ENCODE measurements at places on chromosomes 7 and 10.

DNA sequence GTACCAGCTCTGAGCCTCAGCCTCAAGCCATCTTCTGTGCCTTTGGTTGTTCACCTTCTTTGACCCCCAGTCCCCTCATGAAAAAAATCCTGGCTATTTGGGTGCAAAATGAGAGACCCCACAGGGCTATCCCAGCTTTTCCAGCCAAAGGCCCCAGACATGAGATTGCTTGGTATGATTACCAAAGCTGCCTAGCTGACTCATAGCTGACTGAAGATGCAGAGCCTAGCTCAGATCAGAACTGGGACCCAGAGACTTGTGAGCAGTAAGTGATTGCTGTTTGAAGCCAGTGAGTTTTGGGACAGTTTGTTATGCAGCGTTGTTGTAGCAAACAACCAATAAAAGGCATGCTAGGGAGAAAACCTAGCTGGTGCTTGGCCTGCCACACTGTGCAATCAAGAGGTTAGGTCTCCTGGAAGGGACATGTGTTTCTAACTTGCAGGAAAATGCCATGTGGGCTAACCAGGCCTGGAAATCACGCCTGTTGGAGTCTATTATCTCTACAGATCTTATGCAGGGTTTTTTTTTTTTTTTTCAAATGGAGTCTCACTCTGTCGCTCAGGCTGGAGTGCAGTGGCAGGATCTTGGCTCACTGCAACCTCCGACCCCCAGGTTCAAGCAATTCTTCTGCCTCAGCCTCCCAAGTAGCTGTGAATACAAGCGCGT, 48.0 kb upstream of the DAGLB start:
- DNase-seq: no peak

DNA sequence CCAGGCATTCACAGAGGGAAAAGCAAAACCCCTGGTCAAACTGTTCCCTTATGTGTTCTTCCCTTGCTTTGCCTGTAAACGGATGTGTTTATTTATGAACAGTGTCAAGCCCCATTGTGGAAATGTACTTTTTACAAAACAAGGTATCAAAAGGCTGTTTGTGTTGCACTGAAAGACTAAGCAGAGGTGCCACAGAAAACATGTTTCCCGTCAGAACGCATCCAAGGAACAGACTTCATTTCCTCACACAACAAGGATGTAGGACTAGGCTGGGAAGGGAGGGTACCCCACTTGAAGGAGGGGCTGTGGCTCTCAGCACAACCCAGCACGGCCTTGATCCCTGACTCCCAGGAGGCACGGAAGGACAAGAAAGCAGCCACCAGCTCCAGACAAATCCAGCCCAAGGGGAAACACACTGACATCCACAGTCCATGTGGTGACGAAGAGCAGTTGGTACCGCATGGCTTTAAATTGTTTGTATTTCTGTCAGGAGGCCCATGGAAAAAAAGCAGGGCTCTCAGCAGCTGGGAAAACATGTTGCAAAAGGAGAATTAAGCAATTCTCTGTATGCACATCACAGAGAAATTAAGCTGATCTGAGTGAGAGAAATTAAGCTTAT, 85.6 kb downstream of the RNF216 start:
- DNase-seq: no peak

GRCh38 chr7:26008428-26008827, 143.6 kb upstream of the NFE2L3 start:
- no peak for DNase-seq

DNA sequence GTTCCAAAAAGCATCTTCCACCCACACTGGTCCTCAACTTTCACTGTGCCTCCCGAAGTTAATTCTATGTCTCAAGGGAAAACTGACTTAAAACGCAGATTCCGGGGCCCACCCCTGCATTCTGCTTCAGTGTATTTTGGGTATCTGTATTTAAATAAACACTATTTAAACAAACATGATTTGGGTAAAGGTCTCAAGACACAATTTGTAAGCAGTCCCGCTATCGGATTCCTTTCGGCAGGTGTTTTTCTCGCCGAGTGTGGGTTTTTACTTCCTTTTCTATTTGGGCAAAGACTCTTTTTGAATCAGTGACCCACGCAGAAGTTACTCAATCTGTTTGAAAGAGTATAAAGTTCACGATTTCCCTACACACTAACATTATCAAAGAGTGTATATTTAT, 1.2 kb downstream of the PDIA4 start:
- no peak for DNase-seq

DNA sequence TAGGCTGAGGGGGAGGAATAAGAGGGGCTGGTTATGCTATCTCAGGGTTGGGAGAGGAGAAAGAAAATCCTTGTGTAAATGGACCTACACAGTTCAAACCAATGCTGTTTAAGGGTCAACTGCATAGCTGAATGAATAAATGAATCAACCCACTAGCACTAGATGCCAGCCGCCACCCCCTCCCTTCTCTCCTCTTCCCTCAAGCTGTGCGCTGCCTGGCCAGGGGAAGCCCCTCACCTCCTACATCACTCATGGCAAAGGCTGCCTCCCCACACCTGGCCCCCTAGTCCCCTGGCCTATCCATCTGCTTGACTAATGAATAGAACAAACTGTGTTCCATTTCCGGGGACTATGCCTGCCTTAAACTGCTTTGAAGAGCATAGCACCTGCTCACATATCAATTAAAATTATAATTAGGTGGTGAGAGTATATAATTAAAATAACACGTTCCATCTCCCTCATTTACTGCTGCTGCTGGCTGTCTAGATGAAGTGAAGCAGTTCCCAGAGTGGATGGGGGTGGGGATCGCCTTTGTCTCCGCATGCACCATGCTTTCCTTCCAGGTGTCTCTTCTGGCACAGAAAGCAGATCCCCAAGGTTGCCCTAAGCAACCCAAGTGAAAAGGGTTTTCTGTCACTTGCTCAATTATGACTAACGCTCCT, 32.6 kb downstream of the GRID1 start:
- DNase-seq: no peak

GRCh38 chr10:119426699-119427098, 115.8 kb downstream of the RGS10 start:
- DNase-seq: no peak

- DNase-seq: no peak
Observed at GRCh38 chr10:53033396-53033795, 260.8 kb upstream of the MBL2 start.

- DNase-seq: no peak
Observed at GRCh38 chr7:135770139-135770710, 21.6 kb upstream of the FAM180A start.

- no peak for DNase-seq
Observed at GRCh38 chr7:114214466-114214865, 200.1 kb upstream of the FOXP2 start.

GRCh38 chr10:74887614-74888284, 61.3 kb downstream of the KAT6B start:
- no peak for DNase-seq

GRCh38 chr7:158662610-158663427, 41.8 kb downstream of the NCAPG2 start:
- DNase-seq: peak; percentile 17

GRCh38 chr7:13416071-13416470, 573.4 kb downstream of the ETV1 start:
- no peak for DNase-seq

DNA sequence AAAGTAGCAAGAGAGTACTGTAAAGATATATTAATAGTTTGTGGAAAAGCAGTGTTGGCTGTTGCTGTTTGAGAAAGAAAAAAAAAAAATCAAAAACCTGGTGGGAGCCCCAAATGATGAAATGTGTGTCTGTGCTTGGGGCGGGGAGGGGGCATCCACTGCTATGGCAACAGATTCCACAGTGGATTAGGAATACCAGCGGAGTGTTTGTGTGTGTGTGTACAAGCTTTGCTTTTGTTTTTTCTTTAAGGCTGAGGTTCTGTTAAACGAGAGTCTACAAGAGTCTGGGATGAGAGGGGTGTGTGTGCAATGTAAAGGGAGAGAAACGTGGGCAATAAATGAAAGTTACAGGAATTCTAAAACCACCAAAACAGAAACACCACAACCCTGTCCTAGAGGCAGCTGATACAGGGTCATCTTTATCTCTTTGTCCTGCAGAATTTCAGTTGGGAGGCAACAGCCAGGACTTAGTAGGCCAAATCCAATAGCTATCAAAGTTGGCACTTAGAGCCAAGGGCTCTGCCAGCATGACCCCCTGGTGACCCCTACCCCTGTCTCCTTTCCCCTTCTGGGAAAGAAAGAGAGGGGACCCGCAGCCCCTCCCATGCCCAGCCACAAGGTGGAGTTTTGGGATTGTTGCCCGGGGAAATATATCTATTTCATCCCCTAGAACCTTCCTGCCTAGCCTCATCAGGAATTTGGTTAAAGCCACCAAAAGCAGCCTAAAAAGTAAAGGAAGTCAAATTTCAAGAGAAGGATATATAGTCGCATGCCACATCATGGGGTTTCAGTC, 85.4 kb downstream of the OSBPL3 start:
- DNase-seq: no peak

DNA sequence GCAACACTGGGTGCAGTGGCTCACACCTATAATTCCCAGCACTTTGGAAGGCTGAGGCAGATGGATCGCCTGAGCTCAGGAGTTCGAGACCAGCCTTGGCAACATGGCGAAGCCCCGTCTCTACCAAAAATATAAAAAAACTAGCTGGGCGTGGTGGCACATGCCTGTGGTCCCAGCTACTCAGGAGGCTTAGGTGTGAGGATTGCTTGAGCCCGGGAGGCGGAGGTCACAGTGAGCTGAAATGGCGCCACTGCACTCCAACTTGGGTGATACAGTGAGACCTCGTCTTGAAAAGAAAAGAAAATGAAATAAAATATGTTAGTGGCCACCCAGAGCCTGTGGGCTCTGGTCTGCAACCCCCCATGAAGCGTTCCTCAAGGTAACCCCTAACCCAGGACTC, 13.3 kb downstream of the ITPRIP start:
- no peak for DNase-seq

GRCh38 chr7:128946936-128947830, 9.5 kb downstream of the IRF5 start:
- no peak for DNase-seq

GRCh38 chr10:71237843-71238623, 25.7 kb downstream of the UNC5B start:
- no peak for DNase-seq

DNA sequence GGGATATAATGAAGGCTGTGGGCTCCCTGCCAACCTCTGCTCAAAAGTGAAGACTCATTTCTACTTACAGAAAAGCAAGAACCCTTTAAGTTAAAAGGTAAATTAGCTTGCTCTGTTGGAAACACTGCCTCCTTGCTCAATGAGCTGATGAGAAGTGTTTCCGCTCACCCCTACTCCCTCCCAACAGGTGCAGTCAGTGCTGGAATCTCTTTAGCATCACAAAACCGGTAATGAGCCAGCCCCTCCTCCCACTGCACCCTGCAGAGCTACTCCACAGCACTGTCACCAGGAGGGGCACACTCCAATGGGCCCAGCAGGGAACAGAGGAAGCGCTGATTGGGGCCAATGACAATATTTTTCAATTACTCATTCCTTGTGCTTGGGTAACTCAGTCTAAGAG, 262.5 kb downstream of the TCERG1L start:
- peak; percentile 73 for DNase-seq

DNA sequence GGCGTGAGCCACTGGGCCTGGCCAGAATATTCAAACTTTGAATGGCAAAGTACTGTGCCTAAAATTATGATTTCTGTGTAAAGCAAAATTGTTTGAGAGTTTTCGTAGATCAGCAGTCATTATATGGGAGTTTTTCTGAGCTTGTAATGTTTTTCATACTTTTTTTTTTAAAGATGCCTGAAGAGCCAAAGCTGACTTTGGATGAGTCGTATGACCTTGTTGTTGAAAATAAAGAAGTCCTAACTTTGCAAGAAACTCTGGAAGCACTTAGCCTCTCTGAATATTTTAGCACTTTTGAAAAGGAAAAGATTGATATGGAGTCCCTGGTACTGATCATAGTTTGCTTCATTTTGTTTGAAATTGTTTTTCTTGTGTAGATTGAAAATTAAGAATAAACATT, 26.7 kb downstream of the SEC23IP start:
- DNase-seq: no peak

GRCh38 chr7:22578007-22578733, 78.2 kb upstream of the STEAP1B start:
- DNase-seq: no peak

DNA sequence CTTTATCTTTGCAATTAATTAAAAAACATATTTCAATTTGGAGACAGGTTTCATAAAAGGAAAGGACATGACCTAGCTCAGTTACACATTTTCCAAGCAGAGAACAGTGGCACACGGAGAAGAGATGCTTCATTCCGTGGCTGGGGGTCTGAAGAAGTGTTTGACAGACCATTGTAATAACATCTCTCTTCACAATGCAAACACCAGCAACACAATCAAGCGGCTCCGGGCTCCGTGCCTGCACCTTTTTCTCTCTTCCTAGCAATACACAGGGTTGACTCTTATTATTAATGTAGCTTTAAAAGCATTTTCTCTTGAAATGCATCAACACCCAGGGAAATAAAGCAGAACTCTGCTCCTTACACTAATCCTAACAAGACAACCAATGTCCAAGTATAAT, 261.0 kb upstream of the AOAH start:
- DNase-seq: peak; percentile 17

DNA sequence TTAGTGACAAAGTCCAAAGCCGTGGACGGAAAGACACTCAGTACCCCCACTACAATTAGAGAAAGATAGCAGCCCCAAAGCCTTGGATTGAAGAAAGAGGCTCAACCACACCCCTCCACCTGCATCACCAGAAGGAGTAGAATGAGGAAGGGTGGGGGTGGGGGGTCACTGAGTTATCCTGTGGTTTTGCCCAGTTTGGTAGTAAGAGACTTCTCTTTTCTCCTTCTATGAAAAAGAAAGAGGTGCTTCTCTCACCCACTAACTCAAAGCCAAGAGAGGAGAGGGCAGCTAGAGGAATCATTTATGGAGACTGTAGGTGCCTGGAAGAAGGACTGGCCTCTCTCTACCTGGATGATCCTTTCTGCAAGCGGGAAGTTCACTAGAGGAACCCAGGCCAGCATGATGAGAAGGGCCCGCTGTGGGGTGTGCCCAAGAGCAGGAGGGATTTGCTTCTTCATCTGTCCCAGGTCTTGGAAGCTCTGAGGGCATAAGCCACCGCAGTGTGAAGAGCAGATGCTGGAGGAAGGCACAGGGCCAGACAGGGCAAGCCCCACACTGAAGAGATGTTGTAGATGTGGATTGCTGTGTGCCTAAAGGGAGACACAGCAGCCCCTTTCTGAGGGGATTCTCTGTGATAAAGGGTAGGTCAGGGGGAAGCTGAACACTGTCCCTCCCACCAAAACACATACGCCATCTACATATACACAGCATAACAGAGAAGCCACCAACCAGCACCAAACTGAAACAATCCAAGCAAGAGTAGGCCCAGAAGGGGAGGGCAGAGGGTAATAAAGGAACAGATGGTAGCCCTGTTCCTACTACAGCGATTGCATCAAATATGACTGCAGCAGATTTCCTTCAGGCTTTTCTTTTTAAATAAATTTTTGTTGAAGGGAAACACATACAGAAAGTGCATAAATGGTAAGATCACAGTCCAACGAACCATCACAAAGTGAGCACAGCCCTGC, 25.8 kb upstream of the LANCL2 start:
- DNase-seq: no peak

- no peak for DNase-seq
Observed at GRCh38 chr7:128271471-128271941, 30.4 kb downstream of the LEP start.
